ENCODE measurements at places on chromosomes 3 and 15.
A peak's percentile ranks its signal among the peaks of the same experiment; 100 is the strongest.

GRCh38 chr15:75723171-75723846 is 10.7 kb upstream of the CSPG4 start:
- DNase-seq: no peak

GRCh38 chr3:28850186-28850585 is 430.7 kb upstream of the RBMS3 start:
- no peak for DNase-seq

GRCh38 chr3:179149406-179149867 is 1.3 kb downstream of the PIK3CA start:
- peak; percentile 11 for DNase-seq

- DNase-seq: no peak
These were observed 10.6 kb downstream of the RAB7A start for GRCh38 chr3:128736601-128737000.

- DNase-seq: peak; percentile 22
These were observed 2.6 kb upstream of the CEMIP start for GRCh38 chr15:80776420-80777045.

DNA sequence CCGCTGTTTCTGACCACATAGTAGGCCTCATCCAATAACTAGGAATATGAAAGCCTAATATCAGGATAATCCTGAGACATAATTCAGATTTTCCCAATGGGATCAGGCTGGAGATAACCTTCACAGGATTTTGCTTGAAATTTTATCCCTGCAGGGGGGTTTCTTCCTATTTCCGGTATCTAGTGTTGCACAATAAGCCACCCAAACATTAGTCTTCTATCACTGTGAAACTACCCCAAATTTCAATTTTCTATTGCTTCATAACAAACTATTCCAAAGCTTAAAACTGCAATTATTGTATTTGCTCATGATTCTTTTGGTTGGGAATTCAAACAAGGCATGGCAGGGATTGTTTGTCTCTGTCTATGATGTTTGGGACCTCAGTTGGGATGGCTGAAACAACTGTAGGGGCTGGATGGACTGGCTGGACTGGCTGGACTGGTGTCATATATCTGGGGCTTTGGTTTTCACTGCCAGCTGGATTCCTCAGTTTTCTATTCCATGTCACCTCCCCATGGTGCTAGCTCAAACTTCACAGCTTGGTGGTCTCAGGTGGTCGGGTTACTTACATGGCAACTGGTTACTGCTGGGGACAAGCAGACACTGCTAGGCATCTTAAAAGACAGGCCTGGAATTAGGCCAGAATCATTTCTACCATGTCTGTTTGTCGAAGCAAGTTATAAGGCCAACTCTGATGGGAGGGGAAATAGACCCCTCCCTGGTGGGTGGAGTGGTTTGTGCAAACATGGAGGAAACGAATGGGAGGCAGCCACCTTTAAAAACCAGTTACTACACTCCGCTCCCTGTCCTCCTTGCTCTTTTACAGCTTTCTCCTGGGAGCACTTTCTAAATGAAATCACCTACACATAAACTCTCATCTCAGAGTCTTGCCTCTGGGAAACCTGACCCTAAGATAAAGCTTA is 88.2 kb upstream of the STT3B start:
- no peak for DNase-seq

- no peak for DNase-seq
These were observed 1280.5 kb downstream of the OTOL1 start for GRCh38 chr3:162777118-162777517.

DNA sequence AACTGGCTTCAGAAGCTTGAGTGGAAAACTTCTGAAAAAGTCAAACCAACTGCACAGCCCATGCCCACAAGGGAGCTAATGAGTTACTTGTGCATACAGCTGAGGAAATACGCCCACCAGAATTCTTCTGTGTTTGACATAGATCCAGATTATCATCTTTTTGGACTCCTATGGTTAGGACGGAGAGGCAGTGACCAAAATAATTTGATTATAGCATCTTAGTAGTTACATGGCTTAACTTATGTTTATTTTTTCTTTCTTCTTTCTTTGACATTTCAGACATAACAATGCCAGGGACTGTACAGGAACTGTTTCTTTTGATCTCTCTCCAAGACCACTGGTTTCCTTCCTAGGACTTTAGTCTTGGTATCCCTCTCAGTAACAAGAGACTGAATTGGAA is 246.1 kb upstream of the RASGRP1 start:
- no peak for DNase-seq

- DNase-seq: no peak
These were observed 540 bp upstream of the ADAMTS7 start for GRCh38 chr15:78811825-78812183.

DNA sequence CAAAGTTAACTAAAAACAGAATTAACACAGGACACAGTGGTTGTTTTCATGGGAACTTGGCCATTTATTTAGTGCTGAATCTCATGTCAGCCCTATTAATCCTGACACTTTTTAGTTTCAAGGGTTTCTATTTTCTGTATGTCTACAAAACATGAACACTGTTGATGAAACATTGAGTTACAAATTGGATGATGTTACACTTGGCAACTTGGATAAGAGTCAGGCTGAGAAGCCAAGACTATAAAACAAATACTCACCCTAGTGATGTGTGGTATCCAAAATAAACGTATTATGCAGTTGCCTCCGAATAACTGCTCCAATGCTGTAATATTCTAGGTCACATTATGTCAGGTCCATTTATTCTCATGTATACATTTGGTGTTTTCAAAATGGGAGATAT is 349.6 kb downstream of the ZIC1 start:
- DNase-seq: no peak

- no peak for DNase-seq
These were observed 121.0 kb downstream of the SSR3 start for GRCh38 chr3:156433910-156434309.

DNA sequence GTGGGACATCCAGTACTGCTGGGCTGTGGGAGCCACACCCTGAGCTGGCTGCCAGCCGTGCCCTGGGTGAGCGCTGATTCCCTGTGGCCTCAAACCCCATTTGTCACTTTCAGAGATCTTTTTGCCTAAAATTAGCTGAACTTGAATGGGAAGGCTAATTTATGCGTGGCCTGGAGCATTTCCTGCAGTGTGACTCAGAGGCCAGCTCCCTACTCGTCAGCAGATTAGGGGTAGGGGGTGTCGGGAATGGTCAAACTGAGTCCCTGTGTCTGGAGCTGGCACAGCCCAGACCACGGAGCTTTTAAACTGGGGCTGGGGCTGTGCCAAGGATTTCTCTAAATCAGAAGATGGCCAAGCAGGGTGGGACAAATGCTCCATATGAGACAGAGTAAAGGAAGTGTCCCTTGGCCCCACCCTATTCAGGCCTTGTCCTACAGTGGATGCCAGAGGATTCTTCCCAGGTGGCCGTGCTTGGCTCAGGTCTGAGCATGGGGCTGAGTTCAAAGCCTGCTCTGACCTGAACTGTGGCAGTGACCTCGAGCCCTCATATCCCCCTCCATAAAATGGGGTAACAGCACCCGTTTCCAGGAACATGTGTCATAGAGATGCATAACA is 59.7 kb downstream of the ATP2B2 start:
- DNase-seq: no peak

- no peak for DNase-seq
These were observed 16.5 kb downstream of the POLQ start for GRCh38 chr3:121529308-121529707.

Measured in activated T-helper 1 cell treated with anti-CD3 and anti-CD28 coated beads, Interleukin-2, amount 50 U/mL, for 16 hours (primary cell).